Activated naive CD8-positive, alpha-beta T cell treated with anti-CD3 and anti-CD28 coated beads, Interleukin-2, amount 50 U/mL, for 16 hours (primary cell): ENCODE measurements at places on chromosomes 2 and 18.

DNA sequence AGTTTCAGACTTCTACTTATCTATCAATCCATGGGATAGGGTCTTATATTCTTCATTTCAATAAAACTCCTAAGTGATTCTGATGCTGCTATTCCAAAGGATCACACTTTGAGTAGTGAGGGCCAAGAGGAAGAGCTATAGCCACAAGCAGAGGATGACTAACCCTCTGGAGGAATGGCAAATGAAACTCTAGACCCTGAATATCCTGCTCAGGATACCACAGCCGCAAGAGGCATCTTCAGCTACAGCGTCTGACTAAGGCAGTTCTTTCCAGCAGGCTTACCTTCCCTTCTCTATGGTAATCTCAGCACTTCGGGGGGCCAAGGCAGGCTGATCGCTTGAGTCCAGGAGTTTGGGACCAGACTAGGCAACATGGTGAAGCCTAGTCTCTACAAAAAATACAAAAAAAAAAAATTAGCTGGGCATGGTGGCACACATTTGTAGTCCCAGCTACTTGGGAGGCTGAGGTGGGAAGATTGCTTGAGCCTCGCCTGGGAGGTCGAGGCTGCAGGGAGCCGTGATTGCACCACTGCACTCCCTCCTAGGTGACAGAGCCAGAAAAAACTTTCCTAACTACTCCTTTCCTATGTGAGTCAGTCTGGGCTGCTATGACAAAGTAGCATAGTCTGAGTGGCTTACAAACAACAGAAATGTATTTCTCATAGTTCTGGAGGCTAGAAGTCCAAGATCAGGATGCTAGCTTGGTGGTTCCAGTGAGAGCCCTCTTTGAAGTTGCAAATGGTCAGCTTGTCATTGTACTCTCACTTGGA is 371.9 kb downstream of the IRS1 start:
- DNase-seq = no peak

DNA sequence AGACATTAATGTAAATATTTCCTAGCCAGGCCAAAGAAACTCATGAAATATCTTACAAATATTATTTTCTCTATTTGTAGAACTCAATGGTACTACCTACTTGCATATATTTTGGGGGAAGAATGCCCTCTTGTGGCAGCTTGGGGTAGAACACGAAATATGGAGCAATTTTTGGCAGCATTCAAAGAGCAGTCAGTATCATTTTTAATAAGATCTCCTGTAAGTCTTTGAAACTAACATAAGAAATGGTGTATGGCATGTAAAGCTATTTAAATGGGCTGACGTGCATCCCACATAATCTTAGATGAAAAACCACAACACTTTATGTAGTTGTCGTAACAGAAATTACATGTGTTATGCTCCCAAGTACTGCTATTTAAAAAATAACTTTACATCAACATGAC is 62.3 kb upstream of the CCDC195 start:
- peak; percentile 27 for DNase-seq

GRCh38 chr18:22275706-22276333 is 106.4 kb downstream of the GATA6 start:
- no peak for DNase-seq

DNA sequence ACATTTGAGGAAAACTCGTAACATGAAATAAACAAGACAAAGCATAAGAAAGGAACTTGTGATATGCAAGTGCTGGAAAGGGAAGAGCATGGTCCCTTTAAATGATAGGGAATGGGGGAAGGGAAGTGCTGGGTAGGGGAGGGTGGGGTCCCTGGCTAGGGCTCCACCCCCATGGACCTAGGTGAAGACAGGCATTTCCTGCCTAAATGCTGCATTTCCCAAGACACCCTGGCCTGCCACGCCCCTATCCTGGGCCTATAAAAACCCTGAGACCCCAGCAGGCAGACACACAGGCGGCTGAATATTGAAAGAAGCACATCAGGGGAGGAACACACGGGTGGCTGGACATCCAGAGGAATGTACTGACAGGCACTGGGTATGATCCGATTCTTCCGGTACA is 499.9 kb downstream of the ZEB2 start:
- no peak for DNase-seq

- DNase-seq = no peak
Measured at GRCh38 chr2:67255933-67256615, 141.1 kb upstream of the ETAA1 start.

GRCh38 chr2:66753660-66754059 is 318.7 kb downstream of the MEIS1 start:
- DNase-seq = no peak

DNA sequence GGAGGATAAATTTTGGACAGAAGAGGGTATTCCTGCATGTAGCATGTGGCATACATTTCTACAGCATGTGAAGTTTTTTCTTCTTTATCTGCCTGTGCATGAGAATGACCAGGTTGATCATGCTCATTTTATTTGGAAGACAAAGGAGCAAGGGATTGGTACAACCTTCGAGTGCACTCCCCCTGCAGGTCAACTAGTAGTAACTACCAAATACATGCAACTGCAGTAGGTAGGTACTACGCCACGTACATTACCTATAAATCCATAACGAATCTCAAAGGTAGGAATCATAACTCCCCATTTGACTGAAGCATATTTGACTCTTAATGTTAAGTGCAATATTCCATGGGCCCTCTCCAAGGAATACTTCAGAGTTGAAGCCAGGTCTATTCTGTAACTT is 763.9 kb downstream of the TSN start:
- DNase-seq = no peak

DNA sequence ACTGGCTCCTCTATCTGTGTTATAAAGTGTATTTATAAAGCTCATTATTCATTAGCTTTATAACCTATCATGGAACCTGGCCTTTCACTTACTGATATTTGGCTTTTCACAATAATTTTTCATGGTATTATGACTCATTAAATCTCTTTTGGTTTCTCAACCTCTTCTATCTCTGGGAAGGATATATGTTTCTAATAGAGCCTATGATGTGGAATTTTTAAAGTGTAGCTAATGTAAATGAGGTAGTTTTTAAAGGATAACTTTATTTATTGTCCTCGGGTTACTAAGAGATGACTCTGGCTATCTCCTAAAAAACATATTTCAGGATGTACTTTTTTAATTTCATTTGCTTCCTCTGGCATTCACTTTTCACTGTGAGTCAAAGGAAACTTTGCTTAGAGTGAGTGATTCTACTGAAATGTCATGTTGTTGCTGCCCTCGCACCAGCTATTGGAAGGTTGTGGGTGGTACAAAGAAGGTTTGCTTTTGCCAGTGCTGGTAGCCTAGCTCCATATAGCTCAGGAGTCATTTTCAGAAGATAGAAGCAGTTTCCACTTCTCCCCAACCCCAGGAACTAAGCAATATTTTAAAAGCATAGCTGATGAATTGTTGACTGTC is 85.2 kb upstream of the RPE start:
- no peak for DNase-seq

GRCh38 chr2:169362118-169362893 is at the start of gene LRP2:
Gene LRP2 (minus strand): TSS chr2:169362534. CDS start chr2:169362399, 135 bp downstream.
- no peak for DNase-seq

DNA sequence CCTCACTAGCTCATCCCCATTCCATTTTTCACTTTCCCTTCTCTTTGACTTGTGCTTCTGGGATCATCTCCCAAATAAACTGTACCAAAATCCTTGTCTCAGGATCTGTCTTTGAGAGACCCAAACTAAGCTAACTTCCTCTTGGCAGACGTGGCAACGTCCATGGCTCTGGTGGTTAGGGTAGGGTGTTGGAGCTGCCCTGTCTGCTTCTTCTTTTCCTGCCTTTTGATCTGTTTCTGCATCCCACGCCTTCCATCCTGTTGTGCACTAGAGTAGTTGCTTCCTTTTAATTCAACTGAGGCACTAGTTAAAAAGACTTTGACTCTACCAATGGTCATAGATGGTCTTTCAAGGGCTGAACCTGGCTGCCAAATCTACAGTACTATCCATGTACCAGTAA is 5.5 kb upstream of the MAP4K4 start:
- no peak for DNase-seq

DNA sequence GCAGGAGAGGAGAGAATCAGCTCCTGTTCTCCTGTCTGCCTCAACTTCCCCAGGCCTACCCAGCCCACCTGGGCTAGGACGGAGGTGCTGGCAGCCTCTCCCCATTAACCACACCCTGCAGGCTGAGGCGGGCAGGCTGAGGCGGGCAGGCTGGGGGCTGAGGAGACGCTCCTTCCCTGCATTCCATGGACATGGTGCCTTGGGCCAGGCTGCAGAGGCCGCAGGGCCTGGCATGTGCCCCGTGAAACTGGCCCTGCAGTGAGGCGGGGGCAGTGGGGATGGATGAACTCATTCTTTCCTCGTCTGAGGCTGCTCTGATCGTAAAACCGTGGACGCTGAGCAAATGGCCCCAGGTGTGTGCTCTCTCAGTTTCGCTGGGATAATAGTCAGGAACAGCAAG is 84.7 kb upstream of the LAPTM4A start:
- DNase-seq = no peak
